A673 (cell line): ENCODE measurements at places on chromosomes 2 and 18. TPM values are rescaled to one million over a fixed set of nuclear protein-coding genes. Genes with fewer than 3 reads are reported as not detected.
A peak's percentile ranks its signal among the peaks of the same experiment; 100 is the strongest.

DNA sequence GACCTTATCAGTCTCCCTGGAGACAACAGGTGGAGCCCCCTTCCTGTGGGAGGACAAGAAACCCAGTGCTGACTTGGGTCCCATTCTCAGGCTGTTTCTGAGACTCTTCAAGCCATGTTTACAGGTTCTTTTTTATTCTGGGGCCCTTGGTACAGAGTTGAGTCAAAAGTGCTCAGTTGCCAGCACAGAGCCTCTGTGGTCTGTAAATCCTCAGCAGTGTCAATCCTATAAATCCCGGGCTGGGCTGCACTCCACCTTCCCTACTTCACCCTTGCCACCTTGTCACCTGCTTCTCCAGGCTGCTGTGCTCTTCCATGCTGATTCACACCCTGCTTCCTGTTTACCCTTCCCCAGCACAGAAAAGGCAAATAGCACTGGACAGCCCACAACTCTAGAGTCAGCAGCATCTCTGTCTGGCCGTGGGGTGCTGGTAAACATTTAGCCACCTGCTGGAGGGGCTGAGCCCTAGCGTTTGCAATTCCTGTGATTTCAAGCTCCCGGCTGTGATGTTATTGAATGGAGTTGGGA is 74.7 kb downstream of the TNFRSF11A start:
- peak; percentile 16 for DNase-seq

Gene TXNDC2
- total RNA-seq, result 0.13 and 0.42 TPM in 2 replicates

Gene SERPINB3
- total RNA-seq, result not detected in 2 replicates

Gene PSD4
- total RNA-seq, result 0.60 and 1.8 TPM in 2 replicates

DNA sequence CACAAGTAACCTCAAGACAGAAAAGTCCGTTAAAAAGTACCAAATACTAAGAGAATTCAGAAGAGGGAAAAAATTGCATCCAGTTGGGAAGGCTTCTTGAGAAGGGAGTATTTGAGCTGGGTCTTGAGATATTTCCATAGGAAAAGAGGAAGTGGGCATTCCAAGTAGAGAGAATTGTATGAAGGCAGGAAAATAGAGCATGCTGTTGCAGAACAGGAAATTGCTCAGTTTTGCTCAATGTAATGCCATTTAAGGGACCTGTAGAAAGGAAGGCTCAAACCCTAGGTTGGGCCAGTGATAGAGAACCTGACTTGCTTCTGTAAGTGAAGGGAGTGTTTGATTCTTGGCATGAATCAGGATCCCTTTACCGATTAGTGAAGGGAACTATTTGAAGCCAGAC is 1.0 kb upstream of the ZC3H8 start:
- DNase-seq, result no peak

- no peak for DNase-seq
Observed at GRCh38 chr2:108268001-108268400, 20.7 kb upstream of the SULT1C2 start.

Gene RFTN2
- 5.8 and 7.3 TPM in 2 replicates for total RNA-seq

- DNase-seq, result no peak
Observed at GRCh38 chr18:34550902-34551301, 159.2 kb upstream of the DTNA start.
